ENCODE measurements at places on chromosomes 12 and 14. TPM values are rescaled to one million over a fixed set of nuclear protein-coding genes. Genes with fewer than 3 reads are reported as not detected.

DNA sequence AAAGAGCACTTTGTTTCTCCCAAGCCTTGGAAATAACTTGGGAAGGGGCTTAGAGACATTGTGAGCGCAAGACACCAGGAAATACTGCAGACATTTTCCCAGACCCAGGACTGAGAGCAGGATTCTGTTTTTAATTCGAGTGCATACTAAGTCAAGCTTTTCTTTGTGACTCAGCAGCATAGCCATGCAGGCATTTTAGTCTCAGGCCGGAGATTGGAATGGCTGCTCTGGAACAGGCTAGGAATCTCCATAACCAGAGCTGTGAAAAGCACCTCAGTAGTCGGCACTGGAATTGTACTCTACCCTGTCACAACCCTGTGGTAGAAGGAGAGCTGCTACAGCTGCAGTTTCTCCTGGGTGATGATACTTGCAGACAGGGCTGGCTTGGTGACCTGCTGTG is 28.9 kb upstream of the GARIN6 start:
- DNase-seq: no peak

- DNase-seq: no peak
Measured at GRCh38 chr12:88947486-88948043, 367.3 kb upstream of the KITLG start.

- no peak for DNase-seq
Measured at GRCh38 chr12:69824028-69824427, 999 bp upstream of the MYRFL start.

GRCh38 chr12:86772696-86773095 is 516.5 kb upstream of the MGAT4C start:
- no peak for DNase-seq

DNA sequence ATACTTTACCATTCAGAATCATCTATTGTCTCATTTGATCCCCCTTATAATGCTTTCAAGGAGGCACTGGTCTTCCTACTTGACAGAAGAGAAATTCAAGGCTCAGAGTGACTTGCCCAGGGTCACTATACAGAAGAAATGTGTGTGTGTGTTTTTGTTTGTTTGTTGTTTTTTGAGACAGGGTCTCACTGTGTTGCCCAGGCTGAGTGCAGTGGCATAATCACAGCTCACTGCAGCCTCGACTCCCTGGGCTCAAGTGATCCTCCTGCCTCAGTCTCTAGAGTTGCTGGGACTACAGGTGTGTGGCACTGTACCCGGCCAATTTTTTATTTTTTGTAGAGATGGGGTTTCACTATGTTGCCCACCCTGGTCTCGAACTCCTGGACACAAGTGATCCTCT is 22.9 kb downstream of the IRF2BPL start:
- no peak for DNase-seq

DNA sequence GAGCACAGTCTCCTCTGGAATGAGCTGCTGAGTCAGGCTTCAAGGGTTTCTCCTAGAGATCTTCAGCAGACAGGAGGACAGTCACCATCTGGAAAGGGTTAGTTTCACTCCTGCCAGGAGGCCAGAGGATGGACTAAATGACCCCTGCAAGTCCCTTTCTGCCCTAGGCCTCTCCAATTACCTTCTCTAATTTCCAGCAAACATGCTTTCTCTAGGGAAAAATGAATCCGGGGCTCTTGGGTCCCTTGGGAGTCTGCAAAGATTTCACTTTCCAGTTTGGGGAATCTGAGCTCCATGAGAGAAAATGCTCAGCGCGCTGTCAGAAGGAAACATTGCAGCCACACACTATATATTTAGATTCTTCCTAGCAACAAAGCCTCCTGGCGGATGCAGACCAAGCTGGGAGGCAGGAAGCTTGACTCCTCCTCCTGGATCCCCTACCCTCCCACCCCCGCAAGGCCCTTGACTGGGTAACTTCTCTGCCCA is 184.4 kb upstream of the CCND2 start:
- no peak for DNase-seq

- peak; percentile 14 for DNase-seq
Measured at GRCh38 chr12:57485695-57486094, 2.2 kb upstream of the MARS1 start.

DNA sequence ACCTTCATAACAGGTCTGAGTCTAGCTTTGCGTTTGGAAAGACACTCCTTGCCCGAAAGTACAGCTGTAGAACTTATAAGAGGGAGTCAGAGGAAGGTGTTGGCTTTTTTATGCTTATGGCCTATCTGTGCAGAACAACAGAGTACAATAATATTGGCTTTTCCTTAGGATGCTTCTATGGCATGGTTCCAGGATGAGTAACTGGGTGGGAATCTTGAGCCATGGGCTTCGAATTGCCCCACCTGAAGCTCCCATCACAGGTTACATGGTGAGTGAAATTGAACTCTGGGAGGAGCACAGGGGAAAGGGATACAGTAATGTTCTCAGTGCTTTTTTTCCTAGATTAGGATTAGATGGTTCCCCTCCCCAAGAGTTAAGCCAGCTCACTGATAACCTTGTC is 13.0 kb downstream of the PARP2 start:
- no peak for DNase-seq

DNA sequence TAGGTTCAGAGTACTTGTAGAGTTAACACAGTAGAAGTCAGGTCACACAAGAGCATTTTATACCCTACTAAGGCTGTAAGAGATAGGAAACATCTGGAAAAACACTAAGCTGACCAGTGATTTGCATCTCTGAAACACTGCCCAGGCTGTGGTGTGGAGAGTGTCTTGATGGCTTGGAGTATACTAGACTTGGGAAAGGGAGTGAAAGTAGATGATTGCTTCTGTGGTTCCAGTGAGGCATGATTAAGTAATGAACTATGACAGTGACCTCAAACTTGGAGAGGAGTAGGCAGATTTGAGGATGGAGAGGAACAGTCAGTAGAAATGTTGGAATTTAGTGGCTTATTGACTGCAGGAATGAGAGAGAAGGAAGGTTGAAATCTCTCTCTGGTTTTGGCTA is 201.2 kb downstream of the FLRT2 start:
- no peak for DNase-seq

GRCh38 chr12:3246253-3246652 is 169.1 kb downstream of the TSPAN9 start:
- no peak for DNase-seq

DNA sequence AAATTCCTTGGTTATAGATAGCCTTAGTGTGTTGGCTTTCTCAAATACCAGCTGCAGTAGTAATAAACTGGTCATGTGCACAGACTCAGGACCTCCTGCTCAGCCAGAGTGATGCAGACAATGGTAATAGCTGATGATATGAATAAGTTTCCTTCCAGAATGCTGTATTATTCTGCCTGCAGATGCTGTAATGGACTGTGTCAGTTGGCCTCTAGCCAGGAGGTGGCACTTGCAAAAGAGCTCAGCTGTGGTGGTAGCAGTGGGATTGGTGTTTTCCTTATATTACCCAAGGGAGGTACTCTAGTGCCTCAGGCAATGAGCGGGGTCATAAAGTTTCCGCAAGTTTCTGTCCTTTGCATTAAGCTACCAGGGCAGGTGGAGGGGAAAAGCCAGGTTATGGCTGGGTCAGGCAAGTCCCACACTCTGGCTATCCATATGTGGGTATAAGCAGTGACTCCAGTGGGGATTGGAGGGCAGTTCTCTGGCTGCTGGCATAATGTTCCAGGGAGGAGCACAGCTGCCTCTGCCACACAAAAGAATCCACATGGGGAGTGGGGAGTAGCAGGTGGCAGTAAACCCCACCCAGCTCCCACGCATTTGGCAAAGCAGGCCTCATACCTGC is 14.0 kb upstream of the MUCL1 start:
- no peak for DNase-seq

TDRD9 gene
- 1.00 TPM for total RNA-seq

BDKRB1 gene
- 0.56 TPM for total RNA-seq

SCN8A gene
- total RNA-seq: 0.81 TPM

- no peak for DNase-seq
Measured at GRCh38 chr12:93957870-93958269, 190.5 kb upstream of the PLXNC1 start.

- no peak for DNase-seq
Measured at GRCh38 chr14:61474015-61474414, 152.6 kb downstream of the PRKCH start.

DNA sequence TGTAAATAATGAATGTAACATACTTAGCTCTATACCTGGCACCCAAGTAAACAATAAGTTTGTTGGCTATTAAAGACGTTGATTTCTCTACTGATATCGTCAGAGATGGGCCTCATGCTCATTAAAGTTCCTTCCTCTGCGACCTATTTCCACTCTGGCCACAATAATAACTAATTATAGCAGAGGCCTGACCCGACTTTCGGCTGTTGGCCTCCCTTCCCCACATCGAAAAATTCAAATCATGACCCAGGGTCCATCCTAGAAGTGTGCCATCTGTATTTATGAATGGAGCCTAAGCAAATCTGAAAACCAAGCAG is 321 bp upstream of the USP30 start:
- DNase-seq: no peak
